ENCODE measurements at places on chromosomes 5 and 9.

GRCh38 chr9:127388856-127389238, 8.1 kb upstream of the SLC2A8 start:
- no peak for DNase-seq

GRCh38 chr9:108894225-108894997, 32.3 kb downstream of the ACTL7A start:
- no peak for DNase-seq

DNA sequence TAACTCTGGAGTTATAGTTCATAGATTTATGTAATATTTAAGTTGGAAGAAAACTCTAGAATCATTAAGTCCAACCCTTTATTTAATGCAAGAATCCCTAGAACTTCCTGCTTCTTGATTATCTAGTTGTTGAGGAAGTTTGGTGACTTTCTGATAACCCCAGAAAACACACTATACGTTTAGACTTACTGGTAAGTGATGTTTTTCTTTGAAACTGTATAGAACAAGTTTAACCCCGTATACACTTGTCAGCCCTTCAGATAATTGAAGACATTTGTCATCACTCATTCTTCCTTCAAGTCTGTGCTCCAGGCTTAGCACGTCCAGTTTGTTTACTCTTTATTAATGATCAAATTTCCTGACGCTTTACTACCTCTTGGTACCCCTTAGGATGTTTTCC, 9.0 kb downstream of the NDUFS4 start:
- no peak for DNase-seq

GRCh38 chr9:113593682-113594281, 130.3 kb downstream of the RGS3 start:
- no peak for DNase-seq

DNA sequence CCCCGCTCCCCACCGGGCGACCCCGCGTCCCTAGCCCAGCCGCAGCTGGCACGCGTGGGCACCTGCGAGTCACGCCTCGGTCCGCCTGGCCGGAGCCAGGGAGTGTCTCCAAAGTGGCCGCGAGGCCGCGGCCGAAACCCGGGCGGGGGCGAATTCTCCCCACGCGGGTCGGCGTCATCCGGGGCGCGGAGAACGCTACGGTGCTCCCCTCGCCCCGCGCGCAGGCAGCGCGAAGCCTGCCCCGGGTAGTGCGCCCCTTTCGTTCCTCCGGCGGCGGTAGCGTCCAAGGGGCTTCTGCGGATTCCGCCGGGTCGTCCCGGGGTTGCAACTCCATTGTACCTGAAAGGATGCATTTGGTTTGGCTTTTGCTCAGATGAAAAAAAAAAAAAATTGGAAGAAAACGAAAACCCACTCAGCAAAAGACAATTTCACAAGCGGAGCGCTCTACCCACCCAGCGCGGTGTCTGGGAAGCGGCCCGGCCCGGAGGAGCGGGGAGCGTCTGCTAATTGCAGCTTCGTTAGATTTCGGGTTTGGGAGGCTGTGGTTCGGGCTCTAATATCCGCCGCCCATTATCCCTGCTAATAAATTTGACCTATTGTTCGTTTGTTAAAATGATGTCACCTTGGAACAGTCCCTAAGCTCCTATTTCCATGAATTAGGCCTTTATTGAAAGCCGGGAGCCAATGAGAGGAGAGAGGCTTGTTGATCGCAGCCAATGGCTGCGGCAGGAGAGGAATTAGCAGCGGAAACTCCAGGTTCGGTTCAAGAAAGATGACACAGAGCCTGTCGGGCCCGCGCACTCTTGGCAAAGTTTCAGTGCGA, at the start of gene TLX3:
TSS of gene TLX3 (plus strand) at position 796 of the 823 bp plus-strand sequence. CDS start 118 bp downstream, outside the sequence.
- DNase-seq = peak; percentile 14

DNA sequence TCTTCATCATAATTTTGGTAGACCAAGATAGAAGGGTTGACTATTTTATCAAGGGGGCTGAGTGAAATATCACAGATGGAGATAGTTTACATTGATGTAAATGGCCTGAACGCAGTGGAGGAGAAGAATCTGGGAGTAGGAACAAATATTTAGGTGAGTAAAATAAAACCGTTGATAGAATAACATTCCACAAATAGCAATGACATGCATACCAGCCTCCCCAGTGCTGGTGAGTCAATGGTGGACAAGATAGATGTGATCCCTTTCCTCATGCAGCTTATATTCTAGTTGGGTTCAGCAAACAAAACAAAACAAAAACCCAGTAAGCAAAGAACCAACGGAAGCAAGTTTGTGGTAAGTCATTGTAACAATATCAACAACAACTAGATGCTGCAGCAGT, 385.2 kb downstream of the FAM170A start:
- no peak for DNase-seq

DNA sequence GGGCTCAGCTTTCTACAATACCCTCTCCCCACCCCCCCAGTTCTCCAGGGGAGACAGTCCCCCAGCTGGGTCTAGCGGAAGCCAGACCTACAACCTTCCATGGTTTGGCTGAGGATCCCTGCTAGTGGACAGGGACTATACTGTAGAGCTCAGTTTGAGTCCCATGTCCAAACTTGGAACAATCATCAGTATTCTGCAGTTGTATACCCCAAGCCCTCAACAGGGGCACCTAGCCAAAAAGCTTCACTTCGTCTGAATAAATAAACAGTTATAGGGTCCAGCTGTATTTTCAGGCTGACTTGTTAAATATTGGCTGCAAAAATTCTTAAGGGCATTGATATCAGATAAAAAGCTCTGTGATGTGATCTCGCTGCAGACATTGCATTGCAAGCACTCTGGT, 15.4 kb upstream of the C9 start:
- DNase-seq = no peak

DNA sequence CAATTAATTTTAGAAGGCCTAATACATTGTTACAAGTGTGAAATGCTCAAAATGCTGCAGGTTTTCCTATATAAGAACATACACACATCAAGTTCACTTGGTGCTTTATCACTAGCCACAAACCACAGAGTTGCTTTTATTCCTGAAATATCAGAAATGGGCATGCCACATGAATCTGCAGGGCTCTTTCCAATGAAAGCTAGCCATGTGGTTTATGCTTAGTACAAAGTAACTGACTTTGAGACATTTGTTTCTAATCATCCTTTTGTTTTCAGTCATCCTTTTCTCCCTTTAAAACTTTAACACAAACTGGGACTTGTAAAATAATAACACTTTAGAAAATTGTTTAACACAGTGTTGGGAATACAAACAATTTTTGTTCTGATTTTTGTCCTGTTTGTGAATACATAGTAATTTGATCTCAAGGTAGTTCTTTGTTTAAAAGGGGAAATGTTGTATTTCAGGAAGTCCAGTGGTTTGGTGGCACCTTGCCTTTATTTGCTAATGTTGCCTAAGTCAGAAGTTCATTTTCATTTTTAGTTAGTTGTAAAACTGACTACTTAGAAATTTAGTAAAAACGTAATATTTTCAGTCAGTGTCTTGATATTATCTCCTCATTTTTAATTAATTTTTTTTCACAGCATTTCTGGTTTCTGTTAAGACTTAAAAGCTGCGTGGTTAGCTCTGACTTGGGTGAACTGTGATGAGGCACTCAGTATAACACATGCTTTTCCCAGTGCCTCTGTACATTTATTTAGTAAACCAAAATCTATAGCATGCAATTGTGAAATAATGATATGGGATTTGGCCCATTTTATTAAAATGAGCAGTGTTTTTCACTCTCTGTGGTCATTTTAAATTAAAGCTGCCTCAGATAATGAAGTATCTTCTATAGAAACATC, 18.6 kb downstream of the PRDM6 start:
- no peak for DNase-seq

- DNase-seq = no peak
Measured at GRCh38 chr5:150068472-150068871, 17.9 kb downstream of the CSF1R start.

DNA sequence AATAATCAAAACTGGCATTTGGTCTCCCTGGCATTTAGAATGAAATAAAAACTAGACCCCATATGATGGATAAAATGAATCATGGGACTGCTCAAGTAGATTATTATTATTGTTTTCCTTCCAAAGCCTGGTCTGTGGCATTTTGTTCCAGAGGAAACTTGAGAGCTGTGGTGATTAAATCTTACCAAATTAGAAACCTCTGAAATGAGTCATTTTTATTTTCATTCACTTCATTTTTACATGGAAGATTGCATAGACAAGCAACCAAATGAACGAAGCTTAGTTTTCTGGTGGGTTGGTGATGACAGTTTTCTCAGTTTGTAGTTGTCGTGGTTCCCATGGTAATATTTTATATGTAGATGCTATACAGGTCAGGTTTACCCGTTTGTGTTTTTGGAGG, 23.4 kb downstream of the PAM start:
- DNase-seq = no peak

GRCh38 chr5:64930672-64931318, 162.1 kb downstream of the CWC27 start:
- DNase-seq = no peak

DNA sequence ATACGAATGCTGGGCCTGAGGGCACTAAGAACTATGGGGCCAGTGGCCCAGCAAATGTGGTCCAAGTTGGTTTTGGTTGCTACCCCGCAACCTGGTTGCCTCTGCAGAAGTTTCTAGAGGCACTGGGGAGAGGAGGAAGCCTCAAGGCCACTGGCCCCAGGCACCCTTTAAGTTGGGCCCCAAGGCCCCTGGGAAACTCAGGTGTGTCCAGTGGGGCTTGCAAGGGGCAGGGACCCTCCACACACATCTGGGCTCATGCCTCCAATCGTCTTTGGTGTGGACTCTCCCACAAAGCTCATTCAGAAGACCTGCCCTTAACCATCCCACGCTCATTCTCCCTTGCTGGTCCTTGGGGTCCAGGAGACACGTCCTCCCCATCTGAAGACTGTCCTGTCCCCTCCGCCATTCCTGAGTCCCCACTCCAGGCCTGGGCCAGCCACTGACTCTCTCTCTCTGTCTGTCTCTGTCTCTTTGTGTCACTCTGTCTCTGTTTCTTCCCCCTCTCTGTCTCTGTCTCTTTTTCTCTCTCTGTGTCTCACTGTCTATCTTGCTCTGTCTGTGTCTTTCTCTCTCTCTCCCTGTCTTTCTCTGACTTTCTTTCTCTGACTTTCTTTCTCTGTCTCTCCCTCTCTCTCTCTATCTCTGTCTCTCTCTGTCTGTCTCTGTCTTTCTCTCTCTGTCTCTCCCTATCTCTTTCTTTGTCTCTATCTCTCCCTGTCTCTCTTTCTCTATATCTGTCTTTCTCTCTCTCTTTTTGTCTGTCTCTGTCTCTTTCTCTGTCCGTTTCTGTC, 3.3 kb upstream of the SLC6A19 start:
- DNase-seq = no peak

DNA sequence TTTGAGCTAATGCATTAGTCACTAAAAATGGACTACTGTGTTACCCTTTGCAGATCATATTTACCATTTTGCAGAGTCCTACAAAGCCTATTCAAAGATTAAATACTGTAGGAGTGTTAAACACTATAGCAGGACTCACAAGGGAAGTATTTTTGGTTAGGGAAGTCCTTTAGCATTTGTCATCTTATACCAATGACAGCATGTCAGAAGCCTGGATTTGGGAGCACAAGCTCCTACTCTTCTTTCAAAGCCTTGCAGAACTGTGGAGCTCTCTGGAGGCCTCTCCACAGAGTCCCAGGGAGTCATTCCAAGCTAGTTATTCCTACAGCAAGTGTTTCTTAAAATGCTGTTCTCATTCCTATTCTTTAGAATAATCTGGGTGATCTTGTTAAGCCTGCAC, 288.8 kb downstream of the PIK3R1 start:
- DNase-seq = no peak

GRCh38 chr5:140978260-140978659, 12.0 kb downstream of the PCDHAC2 start:
- no peak for DNase-seq

DNA sequence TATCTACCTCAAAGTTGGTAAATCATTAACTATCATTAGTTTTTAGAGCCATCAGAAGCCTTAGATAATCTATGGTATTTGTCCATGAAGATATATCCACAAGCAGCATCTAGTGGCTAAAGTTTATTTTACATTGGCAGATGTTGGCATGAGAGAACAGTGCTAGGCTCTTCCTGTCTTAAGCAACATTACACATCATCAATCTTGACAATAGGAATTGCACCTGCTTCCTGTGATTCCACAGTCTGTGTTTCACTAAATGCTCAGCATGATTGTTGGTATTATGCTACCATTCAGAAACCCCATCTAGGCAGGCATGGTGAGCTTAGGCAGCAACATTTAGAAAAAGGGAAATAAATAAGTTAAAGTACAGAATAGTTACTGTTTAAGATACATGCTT, 246.6 kb downstream of the SLCO4C1 start:
- DNase-seq = peak; percentile 70

GRCh38 chr9:2227144-2227867, 212.2 kb downstream of the SMARCA2 start:
- DNase-seq = no peak

DNA sequence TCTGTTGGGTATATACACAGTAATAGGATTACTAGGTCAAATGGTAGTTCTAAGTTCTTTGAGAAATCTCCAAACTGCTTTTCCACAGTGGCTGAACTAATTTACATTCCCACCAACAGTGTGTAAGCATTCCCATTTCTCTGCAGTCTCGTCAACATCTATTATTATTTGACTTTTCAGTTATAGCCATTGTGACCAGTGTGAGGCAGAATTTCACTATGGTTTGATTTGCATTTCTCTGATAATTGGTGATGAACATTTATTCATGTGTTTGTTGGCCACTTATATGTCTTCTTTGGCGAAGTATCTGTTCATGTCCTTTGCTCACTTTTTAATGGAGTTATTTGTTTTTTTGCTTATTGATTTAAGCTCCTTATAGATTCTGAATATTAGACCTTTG, 596.2 kb upstream of the DAB2 start:
- no peak for DNase-seq
